ENCODE measurements at places on chromosomes 7 and 10.

DNA sequence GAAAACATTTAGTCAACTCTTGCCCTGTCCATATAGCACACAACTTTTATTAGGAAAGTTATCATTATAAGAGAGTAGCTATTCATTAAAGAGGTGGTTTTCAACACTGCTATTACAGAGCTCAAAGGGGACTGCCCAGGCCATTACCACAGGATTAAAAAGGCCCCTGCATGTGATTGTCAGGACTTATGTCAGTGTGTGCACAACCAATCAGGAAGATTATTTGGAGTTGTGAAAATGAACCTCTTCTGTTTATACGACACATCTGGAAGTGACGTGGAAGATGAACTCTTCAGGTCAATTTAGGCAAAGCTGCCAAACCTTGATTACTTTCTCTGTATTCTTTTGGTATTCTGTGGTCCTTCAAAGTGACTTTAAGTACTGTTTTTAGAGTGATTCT, 14.7 kb downstream of the CCNY start:
- no peak for DNase-seq

DNA sequence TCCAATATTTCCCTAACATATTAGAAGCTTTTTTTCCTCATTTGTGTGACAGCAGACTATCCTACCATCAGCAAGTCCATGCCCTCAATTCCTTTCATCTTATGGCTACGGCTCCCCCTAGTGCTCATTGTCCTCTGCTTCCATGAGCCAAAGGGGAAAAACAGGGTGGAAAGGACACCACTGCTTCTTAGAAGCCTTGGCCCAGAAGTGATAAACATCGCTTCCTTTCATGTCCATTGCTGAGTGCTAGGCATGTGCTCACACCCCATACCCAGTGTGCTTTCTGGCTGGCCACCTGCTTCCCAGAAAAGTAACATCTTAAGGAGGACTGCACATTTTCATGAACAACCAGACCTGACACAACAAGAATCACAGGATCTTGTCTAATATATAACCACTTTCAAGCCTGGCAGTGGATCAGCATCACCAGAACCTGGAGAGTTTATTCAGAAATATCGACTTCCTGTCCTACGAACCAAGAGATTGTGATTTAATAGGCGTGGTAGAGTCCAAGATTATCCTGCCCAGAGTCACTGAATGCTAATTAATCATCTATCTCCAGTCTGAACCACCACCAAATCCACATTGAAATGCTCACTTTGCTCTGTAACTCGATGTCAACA, 650.5 kb upstream of the SORCS1 start:
- no peak for DNase-seq

DNA sequence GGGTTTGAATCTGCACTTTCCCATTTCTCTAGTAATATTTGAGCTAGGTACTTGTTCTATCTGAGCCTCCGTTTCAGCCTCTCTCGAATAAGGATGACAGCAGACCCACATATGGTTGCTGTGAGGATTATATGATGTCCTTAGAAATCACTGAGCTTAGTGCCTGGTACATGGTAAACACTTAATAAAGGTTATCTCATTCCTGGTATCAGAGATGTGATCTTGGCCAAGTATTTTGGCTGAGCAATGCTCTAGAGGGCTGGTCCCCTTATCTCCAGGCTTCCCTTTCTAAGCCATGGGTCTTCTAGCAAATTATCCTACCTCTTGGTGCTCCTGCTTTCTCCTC, 407 bp upstream of the MKRN1 start:
- DNase-seq: no peak

GRCh38 chr7:29443552-29443951, 120.1 kb upstream of the PRR15 start:
- no peak for DNase-seq

- no peak for DNase-seq
These were observed 468.5 kb downstream of the PARD3 start for GRCh38 chr10:34346516-34347100.

DNA sequence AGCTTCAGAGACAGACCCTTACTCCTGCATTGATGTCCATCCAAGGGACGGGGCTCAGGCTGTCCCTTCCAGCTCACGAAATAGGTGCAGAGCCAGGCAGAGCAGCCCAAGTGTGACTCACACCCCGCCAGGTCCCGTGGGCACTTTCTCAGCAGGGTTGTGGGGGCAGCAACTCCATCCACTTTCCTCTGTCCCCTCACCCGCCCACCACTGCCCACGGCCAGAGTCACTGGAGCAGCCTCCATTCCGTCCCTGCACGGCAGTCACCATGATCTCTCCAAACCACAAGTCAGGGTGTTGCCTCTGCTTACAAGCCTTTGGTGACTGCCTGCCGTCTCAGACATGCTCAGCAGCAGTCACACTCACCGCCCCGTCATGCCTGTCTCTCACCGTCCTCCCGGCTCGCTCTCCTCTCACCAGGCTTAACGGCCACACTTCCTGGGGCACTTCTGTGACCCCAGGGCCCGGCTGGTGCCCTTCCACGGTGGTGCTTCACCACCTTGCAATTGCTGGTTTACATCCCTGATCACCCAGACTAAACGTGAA, 39.3 kb downstream of the CALML3 start:
- no peak for DNase-seq

GRCh38 chr10:3982746-3983442, 197.9 kb upstream of the KLF6 start:
- DNase-seq: no peak

GRCh38 chr7:73522105-73522872, at the start of gene BAZ1B:
TSS of gene BAZ1B (minus strand) at chr7:73522293. CDS start at chr7:73521933, 360 bp downstream.
- DNase-seq: peak; percentile 90

GRCh38 chr7:29139191-29139590, 7.1 kb downstream of the CPVL start:
- DNase-seq: no peak

- DNase-seq: peak; percentile 36
These were observed 822 bp downstream of the ZNF800 start for GRCh38 chr7:127391591-127392181.

- no peak for DNase-seq
These were observed 183.7 kb upstream of the ANK3 start for GRCh38 chr10:60573336-60573735.

GRCh38 chr10:114766470-114766869, 55.1 kb upstream of the FHIP2A start:
- no peak for DNase-seq

GRCh38 chr7:129591868-129592267, 19.7 kb upstream of the NRF1 start:
- no peak for DNase-seq

DNA sequence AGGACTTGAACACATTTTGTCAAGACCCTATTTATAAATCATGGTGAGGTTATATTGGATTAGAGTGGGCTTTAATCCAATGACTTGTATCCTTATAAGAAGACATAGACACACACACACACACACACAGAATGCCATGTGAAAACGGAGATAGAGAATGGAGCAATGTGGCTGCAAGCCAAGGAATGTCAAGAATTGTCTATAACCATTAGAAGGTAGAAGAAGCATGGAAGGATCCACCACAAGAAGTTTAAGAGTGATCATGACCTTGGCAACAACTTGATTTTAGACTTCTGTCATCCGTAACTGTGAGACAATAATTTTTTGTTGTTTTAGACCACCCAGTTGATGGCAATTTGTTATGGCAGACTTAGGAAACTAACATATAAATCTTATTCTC, 514.2 kb downstream of the TFEC start:
- no peak for DNase-seq

- no peak for DNase-seq
These were observed 47.4 kb downstream of the JAZF1 start for GRCh38 chr7:28132959-28133870.

- DNase-seq: no peak
These were observed 66.1 kb upstream of the PAX2 start for GRCh38 chr10:100679327-100679726.

DNA sequence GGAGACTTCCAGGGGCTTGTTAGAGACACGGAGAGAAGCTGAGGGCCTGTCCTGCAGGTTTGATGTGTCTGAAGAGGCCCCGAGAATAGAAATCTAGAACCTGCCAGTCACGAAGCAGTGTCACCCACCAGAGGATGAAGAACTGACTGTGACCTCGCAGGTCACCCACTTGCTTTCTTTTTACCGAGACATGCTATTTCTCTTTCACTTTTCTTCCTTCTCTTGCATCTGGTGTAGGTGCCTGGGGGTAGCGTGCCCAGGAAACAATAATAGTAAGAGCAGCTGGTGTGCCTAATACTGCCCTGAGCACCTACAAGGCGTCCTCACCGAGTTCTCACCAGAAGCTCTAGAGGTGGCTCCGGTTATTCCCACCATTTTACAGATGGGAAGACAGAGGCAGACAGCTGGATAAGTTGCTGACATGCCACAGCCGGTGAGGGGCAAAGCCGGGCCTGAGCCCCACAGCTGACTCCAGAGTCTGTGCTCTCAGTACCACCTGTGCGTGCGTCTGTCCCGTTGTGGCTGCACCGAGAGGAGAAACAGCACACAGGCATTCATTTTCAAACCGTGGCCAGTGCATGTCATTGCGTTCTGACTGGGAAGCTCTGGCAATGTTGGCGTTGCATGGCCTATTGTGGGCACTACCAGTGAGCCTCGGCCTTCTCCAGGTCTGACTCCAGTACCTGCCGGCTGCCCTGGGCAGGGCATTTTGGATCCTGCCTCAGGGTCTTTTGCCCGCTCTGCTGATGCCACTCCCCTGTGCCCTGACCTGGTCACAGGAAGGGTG, 7.8 kb downstream of the CHST3 start:
- no peak for DNase-seq

DNA sequence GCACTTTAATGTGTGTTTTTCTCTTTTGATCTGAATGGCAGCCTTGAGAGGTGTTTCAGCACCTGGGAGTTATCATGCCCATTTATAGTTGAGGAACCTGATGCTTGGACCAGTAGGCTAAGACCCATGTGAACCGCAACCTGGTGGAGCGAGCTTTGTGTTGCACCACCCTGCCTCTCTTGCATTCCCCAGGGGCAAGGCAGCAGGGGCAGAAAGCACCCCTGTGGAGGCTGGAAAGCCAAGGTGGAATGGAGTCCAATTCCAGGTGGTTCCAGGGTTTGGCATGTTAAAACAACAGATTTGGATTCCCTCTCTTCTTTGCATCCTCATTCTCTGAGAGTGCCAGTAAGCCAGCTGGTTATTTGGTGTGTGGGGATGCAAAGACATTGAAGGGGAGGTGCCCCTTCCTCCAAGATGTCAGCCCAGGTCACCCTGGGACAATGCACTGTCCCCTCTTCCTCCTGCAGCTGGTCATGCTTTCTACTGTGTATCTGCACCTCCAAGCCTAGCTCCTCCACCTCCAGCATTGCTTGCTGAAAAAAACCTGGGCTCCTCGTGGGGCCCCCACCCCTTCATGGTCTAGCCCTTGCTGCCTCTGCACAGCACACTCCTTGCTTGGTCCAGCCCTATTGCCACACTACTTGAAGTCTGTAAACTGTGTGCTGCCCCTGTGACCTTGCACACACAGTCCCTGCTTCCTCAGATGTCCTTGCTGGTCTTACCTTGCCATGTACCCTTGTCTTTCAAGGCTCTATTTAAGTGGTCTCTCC, 5.6 kb upstream of the CDH23 start:
- DNase-seq: no peak

GRCh38 chr10:71995887-71996575, 31.8 kb downstream of the CHST3 start:
- no peak for DNase-seq

GRCh38 chr10:86644152-86644793, 10.1 kb upstream of the OPN4 start:
- DNase-seq: no peak
